Brain (organoid and tissue), 16 donors: ENCODE measurements at places on chromosomes 6 and 20.

GRCh38 chr20:34980543-34981233 lies 25.0 kb downstream of the MYH7B start:
- no peak for DNase-seq

- no peak for DNase-seq
These were observed 135.0 kb downstream of the CARMIL1 start for GRCh38 chr6:25414168-25414567.

DNA sequence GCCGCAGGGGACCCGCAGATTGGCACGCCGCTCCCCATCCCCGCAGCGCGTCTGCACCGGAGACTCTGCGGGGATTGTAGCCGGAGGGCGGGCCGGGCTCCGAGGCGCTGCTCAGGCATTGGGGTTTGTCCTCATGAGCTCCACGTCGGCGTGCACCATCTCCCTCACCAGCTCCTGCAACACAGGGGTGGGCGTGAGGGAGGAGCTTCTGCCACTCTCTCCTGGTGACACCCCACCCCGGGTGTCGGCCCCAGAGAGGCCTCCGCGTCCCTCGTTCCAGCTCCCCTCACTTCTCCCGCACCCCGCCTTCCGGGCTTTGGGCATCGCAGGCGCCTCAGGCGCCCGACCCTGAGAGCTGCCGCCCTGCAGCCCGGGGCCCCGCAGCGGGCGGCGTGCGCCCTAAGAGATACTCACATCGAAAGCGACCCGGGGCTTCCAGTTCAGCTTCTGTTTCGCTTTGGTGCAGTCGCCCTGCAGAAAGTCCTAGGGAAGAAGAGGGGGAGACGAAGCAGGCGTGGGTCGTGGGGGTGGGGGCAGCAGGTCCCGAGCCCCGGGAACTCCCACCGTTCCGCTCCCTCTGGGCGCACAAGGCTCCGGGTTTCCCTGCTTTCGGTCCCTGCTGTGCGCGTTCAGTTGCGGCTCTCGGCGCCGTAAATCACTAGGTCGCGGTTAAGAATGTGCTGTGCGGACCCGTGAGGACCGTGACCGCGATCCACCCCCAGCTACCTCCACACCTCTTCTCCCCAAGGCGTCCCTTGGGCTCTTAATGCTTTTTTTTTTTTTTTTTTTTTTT lies 14.5 kb downstream of the FOXC1 start:
- no peak for DNase-seq

- DNase-seq: no peak
These were observed 19.8 kb downstream of the SLC22A3 start for GRCh38 chr6:160367798-160368547.

DNA sequence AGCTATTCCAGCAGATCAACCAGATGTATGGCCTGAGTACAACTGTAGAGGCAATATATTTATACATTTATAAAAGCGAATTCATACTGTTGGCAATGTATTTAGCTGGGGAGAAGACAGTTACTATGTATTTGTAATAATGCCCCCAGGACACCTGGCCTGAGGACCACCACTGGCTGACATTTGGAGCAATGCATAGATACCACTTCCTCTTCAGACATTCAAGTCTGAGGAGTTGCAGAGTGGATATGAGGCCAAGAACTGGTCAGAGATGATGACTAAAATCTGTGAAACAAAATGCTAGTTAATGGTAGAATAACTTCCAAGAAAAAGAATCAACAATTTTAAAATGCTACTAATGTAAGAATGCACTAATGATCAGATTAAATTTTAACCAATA lies 462.3 kb downstream of the CDC5L start:
- no peak for DNase-seq

- no peak for DNase-seq
These were observed 51.6 kb upstream of the FNDC1 start for GRCh38 chr6:159117563-159117962.
